ENCODE measurements at places on chromosomes 1 and 21. TPM values are rescaled to one million over a fixed set of nuclear protein-coding genes. Genes with fewer than 3 reads are reported as not detected.

- no peak overlapping the region for H3K4me3 ChIP-seq
- peak overlapping the region; percentile 33 for H3K27ac ChIP-seq
- H3K27me3 ChIP-seq, result no peaks in the 10 kb centered on the region
- no peaks in the 10 kb centered on the region for H3K4me1 ChIP-seq
- peak; percentile 82 for DNase-seq
- no peaks in the 10 kb centered on the region for H3K36me3 ChIP-seq
Measured at GRCh38 chr1:51583532-51583931, 33.4 kb upstream of the OSBPL9 start.

DNA sequence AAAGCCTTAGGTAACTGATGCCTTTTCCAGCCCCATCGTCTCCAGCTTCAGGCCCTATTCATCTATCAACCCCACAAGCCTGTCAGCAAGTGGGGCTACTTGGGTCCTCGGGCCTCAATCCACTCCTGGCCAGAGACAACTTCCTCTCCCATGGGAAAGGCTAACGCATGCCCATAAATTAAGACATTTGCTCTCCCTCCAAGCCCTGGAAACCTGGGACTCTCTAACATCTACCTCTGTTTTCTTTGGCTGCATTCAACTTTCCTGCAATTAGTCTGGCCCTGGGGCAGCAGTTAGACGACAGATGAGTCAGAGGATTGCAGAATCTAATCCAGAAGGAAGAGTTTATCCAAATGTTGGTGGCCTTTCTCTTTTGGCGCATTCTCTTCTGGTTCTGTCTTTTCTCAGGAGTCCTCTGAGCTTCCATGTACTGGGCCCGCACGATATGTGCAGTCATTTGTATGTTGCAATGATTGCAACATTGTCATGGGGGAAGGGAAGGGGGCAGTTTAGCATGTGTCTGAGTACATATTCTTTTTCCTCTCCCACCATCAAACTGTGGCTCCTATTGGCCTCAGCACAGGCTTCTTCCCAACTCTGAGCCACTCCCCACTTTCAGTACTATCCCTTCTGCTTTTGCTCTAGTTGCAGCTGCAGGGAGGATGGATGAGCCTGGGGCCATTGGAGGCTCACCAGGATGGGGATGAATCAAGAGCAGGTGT lies 54.4 kb downstream of the NAV1 start:
- peak; percentile 52 for DNase-seq
- H3K27me3 ChIP-seq, result no peaks in the 10 kb centered on the region
- H3K4me1 ChIP-seq, result no peaks in the 10 kb centered on the region
- no peaks in the 10 kb centered on the region for H3K36me3 ChIP-seq
- no peak overlapping the region for H3K27ac ChIP-seq

DNA sequence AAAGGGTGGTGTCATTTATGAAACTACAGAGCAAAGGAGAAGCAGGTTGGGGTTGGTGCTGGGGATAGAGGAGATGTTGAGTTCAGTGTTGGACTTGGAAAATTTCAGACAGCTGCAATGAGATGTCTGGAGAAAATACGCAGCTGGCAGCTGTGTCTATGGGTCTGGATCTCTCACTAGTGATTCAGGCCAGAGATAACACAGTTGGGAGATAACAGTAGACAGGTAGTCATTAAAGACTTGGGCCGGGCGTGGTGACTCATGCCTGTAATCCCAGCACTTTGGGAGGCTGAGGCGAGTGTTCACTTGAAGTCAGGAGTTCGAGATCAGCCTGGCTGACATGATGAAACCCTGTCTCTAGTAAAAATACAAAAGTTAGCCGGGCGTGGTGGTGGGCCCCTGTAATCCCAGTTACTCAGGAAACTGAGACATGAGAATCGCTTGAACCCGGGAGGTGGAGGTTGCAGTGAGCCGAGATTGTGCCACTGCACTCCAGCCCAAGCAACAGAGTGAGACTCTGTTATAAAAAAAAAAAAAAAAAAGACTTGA lies 2.5 kb upstream of the TFAP2E start:
- peaks cover 7% of the 10 kb centered on the region for H3K4me1 ChIP-seq
- no peak overlapping the region for H3K4me3 ChIP-seq
- peaks cover 6% of the 10 kb centered on the region for H3K36me3 ChIP-seq
- no peak overlapping the region for H3K27ac ChIP-seq

GRCh38 chr21:34885626-34886239 lies 163.4 kb downstream of the RUNX1 start:
- H3K36me3 ChIP-seq, result peaks cover 3% of the 10 kb centered on the region
- H3K4me3 ChIP-seq, result peak overlapping the region; percentile 87
- no peak overlapping the region for H3K27ac ChIP-seq
- H3K27me3 ChIP-seq, result peaks cover 1% of the 10 kb centered on the region
- DNase-seq, result no peak

DNA sequence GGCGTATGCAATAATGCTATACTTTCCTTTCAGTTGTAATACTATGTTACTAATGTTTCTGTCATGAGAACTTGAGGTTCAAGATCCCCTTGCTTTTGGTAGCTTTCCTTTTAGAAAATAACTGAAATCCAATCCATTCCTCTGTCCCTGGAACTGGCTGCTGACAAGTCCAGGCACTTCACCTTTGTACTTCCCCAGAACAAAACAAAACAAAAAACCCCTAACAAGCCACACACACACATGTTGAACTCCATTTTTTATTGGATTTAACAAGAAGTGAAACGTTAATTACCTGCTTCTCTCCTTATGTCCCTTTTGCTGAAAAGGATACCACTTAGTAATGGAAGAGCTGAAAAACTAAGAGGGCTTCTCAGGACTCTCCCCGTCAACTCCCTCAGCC lies 26.1 kb upstream of the SDC3 start:
- peak overlapping the region; percentile 6 for H3K27ac ChIP-seq
- H3K4me1 ChIP-seq, result peaks cover 13% of the 10 kb centered on the region
- H3K27me3 ChIP-seq, result no peaks in the 10 kb centered on the region
- H3K36me3 ChIP-seq, result peaks cover 9% of the 10 kb centered on the region

- no peaks in the 10 kb centered on the region for H3K27me3 ChIP-seq
- no peak for DNase-seq
- H3K27ac ChIP-seq, result no peak overlapping the region
- H3K4me3 ChIP-seq, result no peak overlapping the region
- no peaks in the 10 kb centered on the region for H3K4me1 ChIP-seq
- H3K36me3 ChIP-seq, result no peaks in the 10 kb centered on the region
Measured at GRCh38 chr21:27582246-27582947, 615.5 kb upstream of the ADAMTS5 start.

THEM5 gene
- not detected for polyA plus RNA-seq

DNA sequence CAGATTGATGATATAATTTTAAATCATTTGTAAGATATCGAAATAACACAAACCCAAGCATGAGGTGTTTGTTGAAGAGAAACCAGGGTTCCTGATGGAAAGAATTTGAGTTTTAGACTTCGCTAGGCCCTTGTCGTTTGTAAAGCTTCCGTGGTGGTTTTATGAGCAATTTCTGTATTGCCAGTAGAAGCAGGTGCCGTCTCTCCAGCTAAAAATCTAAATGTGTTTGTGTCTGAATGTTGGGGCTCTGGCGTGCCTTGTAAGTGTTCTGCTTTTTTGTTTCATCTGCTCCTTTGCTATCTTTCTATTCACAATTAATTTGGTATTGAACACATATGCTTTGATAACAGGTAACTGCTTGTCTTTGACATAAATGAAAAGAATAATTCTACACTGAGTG lies 27.5 kb downstream of the CHRM3 start:
- no peak for DNase-seq
- no peak overlapping the region for H3K27ac ChIP-seq
- H3K4me3 ChIP-seq, result no peak overlapping the region
- H3K27me3 ChIP-seq, result no peaks in the 10 kb centered on the region
- H3K36me3 ChIP-seq, result no peaks in the 10 kb centered on the region
- no peaks in the 10 kb centered on the region for H3K4me1 ChIP-seq

ALDH4A1 gene
- 28.6 TPM for polyA plus RNA-seq

CTBS gene
- 1.8 TPM for polyA plus RNA-seq

SLC45A3 gene
- polyA plus RNA-seq, result 0.15 TPM

DNA sequence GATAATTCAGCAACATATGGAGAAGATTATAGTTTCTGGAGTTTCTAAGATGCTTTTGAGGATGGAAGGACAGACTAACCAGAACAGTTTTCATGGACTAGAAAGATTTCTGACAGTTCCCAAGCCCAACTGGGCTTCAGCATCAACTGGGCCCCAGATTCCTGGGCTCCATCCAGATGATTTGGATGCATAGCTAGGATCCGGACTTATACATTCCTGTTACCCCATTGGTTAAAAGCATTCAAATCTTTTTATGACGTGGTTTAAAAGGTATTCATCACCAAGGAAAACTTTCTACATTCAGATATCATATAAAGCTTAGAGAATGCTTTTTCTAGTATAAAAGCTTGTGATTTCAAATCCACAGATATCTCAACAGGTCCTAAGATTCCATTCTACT lies 29.7 kb downstream of the TSHB start:
- DNase-seq, result no peak
- H3K36me3 ChIP-seq, result no peaks in the 10 kb centered on the region

All from psoas muscle (tissue), 8 donors.